ENCODE measurements at places on chromosomes 6 and 20. TPM values are rescaled to one million over a fixed set of nuclear protein-coding genes. Genes with fewer than 3 reads are reported as not detected.

GRCh38 chr6:7042056-7042653, 65.6 kb upstream of the RREB1 start:
- DNase-seq = no peak

DNA sequence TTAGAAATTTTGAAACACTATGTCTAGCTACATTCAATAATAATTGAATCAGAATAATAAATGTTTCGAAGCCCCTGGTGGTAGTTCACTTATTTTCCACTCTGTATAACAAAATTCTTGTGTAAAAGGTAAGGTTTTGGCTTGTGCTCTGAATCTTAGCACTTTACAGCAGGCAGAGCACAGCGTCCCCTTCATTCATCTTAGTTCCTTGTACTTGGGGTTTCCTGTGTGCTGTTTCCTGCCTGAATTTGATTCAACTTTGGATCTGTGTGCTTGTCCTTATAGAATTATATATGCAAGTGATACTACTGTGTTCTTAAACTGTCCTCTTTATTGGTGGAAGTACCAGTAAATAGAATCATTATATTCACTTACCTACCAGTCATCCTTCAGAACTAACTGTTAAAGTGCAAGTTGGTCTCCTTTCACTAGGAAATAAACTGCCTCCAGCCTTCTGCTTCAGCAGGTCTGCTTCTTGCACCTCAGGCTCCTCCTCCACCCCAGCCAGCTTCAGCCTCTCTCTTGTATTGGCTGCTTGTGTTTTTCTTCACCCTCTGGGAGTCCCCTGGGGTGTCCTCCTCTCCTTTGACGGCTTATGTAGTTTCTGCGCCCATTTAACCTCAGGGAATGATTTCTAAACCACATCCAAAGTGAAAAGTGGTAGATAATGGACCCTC, 28.8 kb upstream of the TULP4 start:
- peak; percentile 22 for DNase-seq

DNA sequence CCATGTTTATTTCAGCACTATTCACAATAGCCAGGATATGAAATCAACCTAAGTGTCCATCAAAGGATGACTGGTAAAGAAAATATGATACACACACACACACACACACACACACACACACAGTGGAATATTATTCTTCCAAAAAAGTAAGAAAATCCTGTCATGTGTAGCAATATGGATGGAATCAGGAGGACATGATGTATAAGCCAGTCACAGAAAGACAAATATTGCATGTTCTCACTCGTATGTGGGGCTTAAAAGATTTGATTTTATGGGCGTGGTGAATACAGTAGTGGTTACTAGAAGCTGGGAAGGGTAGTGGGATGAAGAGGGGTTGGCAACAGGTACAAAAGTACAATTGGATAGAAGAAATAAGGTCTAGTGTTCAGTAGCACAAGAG, 207.0 kb upstream of the PRDM1 start:
- DNase-seq = no peak

DNA sequence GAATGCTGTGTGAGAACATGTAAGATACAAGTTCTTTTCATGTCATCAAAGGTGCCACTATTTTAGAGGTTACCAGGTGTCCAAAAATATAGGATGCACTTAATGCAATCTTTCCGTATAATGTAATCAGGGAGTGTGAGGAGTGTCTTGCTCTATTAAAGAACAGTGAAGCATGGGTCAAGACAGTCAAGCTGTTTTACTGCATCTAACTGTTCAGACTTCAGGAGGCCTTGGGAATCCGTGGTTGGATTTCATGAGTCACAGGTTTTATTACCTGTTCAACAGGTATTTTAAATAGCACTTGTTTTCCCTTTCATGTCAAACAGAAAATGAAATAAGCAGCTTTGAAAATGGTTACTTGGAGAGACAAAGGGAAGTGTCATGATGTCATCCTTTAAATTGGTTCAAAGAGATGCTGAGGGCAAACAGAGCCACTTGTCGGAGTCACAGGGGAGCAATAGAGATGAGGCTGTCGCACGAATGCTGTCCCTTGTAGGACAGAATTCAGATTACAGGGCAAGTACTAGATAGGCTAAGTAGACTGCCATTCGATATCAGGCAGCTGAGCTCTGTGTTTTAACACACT, 621.5 kb downstream of the QKI start:
- no peak for DNase-seq

Gene ACTL10
- 2.5 TPM for total RNA-seq

Gene VNN1
- 0.33 TPM for total RNA-seq

Gene HCRTR2
- not detected for total RNA-seq

Gene DCDC2
- not detected for total RNA-seq
